ENCODE measurements at places on chromosomes 6 and 20.

- no peak for DNase-seq
These were observed 38.2 kb downstream of the ZNF341 start for GRCh38 chr20:33770005-33770404.

GRCh38 chr6:87465051-87465450 lies 7.7 kb upstream of the SLC35A1 start:
- no peak for DNase-seq

- no peak for DNase-seq
These were observed 150.8 kb upstream of the TMEM170B start for GRCh38 chr6:11386726-11387125.

DNA sequence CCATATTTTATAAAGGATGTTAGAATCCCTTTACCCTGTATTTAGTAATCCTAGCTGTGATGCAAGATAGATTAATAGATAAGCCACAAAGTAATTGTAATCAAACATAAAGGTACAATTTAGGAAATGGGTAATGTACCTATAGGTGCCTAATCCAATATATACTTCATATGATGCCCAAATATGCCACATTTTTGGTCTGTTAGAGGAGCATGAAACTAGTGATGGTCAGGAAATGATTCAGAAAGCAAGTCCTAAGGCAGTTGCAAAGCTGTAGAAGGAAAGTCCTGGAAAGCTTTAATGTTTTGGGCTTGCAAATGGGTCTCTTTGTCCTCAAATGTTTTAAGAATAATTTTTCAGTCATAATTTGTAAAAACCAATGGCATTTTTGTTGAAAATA lies 76.6 kb upstream of the PTPRK start:
- no peak for DNase-seq

GRCh38 chr6:43851204-43851865 lies 81.3 kb downstream of the VEGFA start:
- DNase-seq, result no peak

DNA sequence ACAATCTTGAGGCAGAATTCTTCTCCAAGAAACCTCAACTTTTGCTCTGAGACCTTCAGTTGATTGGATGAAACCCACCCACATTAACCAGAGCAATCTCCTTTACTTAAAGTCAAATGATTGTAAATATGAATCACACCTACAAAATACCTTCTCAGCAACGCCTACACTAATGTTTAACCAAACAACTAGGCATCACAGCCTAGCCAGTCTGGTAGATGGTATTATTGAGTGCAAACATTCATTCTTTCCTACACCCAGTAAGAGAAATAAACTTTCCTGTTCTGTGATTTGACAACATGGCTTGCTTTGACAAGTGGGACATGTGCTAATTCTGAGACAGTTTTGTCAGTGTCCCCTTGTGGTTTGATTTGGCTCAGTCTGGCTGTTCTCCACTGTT lies 252.2 kb downstream of the HACE1 start:
- DNase-seq, result no peak

- no peak for DNase-seq
These were observed 48.2 kb downstream of the RBM38 start for GRCh38 chr20:57439432-57439831.

DNA sequence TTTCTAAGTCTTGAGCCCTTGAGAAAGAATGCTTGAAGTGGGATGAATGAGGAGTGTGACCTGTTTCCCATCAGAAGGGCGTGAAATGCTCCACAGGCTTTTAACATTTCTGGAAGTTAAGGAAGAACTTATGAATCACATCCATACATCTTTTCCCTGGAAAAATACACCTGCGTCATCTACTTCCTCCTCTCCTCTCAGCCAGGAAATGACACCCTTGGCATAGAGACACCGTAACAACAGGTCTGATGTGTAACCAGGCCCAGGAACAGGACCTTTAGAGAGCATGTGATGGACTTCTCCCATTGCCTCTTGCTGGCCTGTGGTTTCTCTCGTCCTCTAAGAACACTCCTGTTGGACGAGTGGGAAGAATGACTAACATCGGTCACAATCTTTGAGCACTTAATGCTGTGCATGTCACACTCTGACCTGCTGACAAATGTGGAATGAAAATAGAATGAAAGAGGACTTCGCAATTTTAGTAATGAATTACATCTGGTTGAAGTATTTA lies 28.5 kb upstream of the CITED2 start:
- no peak for DNase-seq

DNA sequence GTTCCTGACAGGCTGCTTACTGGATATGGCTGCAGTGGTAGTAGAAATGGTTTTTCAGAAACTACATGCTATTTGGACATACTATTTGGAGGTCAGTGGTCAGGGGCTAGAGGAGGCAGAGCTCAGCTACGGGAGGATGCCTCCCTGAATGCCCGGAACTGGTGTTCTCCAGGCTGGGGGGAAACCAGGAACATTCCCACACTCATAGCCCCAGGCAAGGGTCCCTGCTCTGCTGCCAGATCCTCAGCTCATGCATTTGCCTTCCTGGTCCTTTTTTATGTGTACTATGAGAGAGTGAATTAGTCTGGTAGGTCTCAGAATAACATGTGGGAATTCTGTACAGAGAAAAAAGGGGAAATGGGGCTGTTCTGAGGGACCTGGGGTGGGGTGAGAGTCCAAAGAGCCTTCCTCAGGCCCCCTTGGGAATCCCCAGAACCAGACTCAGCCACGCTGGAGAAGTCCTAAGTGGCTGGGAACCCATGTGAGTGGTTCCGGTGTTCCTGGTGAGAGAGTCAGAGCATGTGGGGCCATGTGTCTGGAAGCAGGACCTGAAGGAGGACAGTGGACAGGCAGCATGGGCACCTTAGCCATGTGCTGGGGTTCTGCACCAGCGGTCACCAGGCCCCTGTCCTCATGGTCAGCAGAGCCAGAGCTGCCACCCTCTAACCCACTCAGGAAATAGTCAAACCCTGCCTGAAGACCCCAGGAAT lies 58.0 kb upstream of the MYL9 start:
- DNase-seq, result no peak

GRCh38 chr6:152207915-152208714 lies 400.6 kb downstream of the ESR1 start:
- no peak for DNase-seq

GRCh38 chr6:41960028-41960427 lies 18.4 kb upstream of the CCND3 start:
- DNase-seq, result no peak

GRCh38 chr6:17957498-17957897 lies 29.9 kb downstream of the KIF13A start:
- DNase-seq, result no peak

- no peak for DNase-seq
These were observed 37.9 kb upstream of the SLC23A2 start for GRCh38 chr20:5039255-5039657.

- no peak for DNase-seq
These were observed 532.8 kb downstream of the GRIK2 start for GRCh38 chr6:101926149-101926925.

DNA sequence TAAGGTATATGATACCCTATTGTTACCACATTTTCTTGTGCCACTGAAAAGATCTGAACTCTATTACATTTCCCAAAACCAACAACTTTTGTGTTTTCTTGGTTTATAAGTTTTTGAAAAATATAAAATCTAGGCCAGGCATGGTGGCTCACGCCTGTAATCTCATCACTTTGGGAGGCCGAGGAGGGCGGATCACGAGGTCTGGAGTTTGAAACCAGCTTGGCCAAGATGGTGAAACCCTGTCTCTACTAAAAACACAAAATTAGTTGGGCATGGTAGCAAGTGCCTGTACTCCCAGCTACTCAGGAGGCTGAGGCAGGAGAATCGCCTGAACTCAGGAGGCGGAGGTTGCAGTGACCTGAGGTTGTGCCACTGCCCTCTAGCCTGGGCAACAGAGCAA lies 34.3 kb downstream of the SAMHD1 start:
- DNase-seq, result no peak

DNA sequence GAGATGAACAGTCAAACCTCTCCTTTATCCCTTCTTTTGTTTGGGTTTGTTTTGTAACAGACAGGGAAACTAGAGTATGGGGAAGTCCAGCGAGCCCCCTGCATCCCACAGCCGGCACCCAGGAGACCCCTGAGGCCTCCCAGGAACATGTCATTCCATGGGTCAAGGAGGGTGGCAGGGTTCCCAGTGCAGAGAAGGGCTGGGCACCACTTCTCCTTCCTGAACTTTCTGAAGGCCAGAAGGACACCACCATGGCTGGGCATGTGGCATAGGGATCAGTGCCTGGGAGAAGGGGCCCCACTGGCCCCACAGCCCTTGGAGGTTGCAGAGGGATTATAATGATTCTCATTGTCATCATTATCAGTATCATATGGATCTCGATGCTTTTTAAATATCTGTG lies 13.9 kb upstream of the CST7 start:
- DNase-seq, result no peak

- DNase-seq, result no peak
These were observed 36.4 kb upstream of the SYNJ2 start for GRCh38 chr6:157944983-157945931.

GRCh38 chr6:144160431-144161005 lies 10.2 kb downstream of the STX11 start:
- DNase-seq, result no peak

DNA sequence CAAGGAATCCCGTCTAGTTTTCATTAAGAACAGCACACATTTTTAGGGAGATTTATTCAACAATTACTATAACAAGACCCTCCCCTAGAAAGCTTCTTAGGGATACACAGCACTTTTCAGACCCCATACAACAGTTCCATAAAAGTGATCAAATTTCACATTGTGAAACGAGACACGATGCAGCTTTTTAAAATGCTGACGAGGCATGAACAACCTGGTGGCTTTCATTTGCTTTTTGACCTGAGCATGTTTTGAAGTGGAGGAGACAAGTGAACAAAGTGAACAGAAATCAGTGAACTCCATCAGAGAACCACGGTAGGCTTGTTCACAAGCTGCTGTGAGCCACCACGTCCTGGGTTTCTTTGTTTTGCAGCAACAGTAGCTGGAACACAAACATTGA lies 112.2 kb downstream of the PCSK2 start:
- DNase-seq, result no peak

GRCh38 chr6:169498916-169499513 lies 202.8 kb downstream of the WDR27 start:
- no peak for DNase-seq

GRCh38 chr6:31401403-31401802 lies 2.0 kb upstream of the MICA start:
- no peak for DNase-seq

DNA sequence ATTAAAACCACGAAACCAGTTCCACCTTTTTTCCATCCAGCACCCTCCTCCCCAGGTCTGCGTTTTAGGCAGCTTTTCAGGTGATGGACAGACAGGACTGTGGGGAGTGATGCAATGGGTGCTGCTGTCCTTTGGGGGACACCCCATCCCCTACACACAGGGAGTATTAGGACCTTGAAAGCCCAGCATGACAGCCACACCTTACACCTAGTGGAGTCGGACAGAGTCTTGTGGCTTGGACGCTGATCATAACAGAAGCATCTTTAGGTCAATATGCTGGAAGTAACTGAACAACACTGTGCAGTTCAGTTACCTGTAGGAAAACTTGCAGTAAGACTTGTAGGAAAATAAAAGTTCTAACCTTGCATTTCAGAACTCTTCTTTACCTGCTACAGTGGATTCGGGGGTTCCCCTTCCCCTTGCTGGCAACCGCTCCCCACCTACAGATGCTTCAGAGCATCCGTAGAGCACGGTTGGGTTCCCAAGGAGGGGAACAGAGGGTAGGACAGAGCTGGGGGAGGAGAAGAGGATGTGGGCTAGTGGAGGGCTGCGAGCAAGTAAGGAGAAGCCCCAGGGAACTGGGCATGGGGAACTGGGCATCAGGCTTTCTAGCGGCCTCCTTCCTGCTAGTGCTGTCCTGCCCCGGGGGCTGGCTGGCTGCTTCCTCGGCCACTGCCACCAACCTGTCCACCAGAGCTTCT lies 31.7 kb downstream of the PLEKHG1 start:
- DNase-seq, result no peak

DNA sequence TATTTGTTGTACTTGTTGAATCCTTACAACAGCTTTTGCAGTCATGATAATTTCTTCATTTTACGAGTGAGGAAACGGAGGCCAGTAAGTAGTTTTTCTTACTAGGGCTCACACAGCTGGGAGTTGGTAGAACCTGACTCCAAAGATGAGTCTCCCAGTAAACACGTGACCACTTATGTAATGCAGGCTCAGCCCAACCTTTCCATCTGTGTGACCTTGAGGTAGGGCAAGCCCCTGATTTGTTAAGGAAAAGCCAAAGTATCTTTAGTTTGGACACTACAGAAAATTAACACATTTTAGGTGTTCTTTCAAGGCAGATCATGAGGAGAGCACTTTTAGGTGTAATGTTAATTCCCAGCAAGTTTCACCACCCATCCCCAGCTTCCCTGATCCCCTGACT lies 111.3 kb downstream of the LRRC1 start:
- DNase-seq, result no peak

- no peak for DNase-seq
These were observed 73.4 kb downstream of the PRDM1 start for GRCh38 chr6:106159531-106159940.

- DNase-seq, result no peak
These were observed 28.1 kb downstream of the TOMM6 start for GRCh38 chr6:41815587-41815986.

- DNase-seq, result no peak
These were observed 416 bp downstream of the RSPH4A start for GRCh38 chr6:116616737-116617053.

All from GM12891 (cell line).